ENCODE measurements at places on chromosomes 16 and 17.

GRCh38 chr16:945271-946047 lies 25.3 kb downstream of the LMF1 start:
- no peak for DNase-seq

DNA sequence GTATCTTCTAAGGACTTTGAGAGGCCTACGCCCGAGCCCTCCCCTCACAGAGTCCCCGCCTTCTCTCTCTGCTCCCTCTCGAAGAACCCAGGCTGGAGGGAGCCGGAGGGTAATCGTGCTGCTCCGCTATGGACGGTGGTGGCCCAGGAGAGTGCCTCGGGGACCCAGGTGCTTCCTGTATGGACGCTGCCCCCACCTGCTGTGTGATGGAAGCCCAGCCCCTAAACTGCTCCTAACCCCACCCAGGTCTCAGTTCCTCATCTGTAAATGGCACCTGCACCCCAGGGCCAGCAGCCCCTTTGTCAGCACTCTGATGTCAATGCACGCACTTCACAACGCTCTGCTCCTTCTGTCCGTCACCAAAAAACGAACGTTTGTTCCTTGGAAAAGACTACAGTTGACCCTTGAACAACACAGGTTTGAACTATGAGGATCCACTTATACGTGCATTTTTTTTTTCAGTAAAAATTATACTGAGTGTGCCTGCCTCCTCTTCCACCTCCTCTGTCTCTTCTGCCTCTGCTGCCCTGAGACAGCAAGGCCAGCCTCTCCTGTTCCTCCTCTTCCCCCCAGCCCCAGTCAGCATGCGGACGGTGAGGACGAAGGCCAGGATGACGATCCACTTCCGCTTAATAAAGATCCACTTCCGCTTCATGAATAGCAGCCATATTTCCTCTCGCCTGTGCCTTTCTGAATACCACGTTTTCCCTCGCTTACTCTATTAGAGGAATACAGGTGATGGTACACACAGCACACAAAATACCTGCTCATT lies 118.3 kb downstream of the BANP start:
- no peak for DNase-seq

DNA sequence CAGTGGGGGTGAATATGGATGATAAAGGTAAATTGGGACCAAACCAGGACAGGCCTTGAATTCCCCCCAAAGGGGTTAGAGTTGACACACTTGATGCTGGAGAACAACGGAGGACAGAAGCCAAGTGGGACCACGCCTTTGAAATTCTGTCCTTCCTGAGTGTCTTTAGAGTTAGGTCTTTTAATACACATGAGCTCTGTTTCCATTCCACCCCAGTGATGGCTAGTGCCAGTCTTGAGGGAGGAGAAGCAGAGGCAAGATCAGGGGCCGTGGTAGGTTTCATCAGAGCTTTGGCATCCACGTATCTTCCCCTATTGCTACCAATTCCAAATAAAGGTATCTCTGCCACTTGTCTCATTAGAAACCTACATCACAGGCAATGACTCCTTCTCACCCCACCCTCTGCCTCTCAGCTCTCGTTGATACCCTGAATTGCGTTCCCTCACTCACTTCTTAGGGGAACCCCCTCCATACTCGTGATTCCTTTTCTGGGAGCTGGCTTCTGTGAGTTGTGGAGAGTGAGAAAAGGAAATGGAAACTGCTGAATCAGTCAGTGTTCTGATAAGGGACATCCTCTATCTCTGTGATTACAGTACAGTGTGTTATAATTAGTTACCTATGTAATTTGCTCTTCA lies 2.4 kb upstream of the CCL3L1 start:
- DNase-seq: no peak

DNA sequence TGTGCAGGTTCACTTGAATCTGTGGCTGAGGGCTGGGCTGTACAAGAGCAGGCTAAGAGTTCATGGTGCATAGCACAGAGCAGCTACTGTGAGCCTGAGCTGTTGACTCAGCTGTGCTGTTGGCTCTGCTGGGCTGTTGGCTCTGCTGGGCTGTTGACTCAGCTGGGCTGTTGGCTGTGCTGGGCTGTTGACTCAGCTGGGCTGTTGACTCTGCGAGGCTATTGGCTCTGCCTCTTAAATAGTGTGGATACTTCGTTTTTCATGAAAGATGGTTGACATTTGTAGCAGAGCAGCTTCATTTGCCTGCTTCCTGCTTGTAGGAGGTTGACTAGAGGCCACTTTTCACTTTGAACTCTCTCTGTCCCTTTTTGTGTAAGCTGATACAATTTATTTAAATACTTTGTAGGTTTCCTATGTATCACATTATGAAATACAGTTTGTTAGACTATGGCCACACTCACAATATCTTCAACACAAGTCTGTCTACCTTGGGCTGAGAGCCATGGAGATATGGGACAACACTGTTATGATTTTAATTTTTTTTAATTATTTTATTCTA lies 40.3 kb upstream of the CCNF start:
- peak; percentile 48 for DNase-seq

DNA sequence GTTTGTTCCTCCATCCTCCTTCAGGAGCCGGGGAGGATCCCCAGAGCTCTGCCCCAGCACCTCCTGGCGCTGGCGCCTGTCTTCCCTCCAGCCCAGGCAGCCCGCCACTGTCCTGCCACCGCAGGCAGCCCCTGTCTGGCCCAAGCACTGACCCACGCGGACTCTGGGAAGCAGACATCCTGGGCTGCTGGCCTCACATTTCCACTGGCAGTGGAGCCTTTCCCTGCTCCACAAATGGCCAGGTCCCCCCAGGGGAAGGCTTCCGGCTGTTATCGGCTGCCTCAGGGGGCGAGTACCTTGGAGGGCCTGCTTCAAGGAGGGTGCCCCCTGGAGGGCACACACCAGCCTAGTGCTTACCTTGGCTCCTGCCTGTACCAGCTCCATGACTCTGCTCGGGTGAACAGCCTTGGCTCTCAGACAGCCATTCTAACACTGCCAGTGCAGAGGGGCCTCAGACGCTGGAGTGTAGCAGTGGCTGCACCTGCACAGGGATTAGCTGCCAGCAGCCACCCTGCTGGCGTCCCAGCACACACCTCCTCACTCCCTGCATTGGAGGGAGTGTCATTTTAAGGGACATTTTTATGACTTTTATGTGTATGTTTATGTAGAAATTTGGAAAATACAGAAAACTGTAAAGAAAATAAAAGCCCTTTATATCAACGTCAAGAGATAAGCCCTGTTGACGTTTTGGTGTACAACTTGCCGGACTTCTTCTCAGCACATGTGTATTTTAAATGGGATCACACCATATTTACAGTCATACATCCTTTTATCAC lies 21.0 kb downstream of the ACE start:
- DNase-seq: no peak

- no peak for DNase-seq
These were observed 77.8 kb downstream of the VMP1 start for GRCh38 chr17:59785091-59785799.

DNA sequence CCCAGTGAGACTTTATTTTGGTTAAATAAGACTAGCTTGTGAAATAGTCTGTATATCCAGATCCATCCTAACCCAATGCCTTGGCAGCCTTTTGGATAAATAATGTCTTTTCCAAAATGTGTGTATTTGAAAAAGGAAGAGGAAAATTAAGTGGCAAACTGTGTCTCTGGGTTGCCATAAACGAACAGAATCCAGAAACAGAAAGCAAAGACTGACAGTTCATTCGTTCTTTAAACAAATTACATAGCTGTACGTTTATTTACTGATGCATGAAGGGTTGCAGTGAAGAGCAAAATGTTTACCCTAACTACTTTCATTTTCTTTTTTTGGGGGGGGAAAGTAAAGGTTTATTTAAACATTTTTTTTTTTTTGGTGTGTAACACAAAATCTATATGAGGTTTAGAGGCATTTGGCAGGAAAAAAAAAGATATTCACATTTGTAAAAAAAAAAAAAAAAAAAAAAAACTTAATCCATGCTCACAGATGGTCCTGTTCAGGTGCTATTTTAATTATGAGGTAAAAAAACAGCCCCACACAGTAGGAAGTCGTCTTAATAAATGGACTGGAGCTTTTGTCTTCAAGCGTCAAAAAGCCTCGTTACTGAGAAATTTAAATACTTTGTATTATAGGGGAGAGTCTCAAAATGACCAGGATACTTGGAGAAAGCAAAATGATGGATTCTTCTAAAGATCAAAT lies 245.9 kb downstream of the FTO start:
- DNase-seq: no peak

GRCh38 chr16:11307639-11308492 lies 26.7 kb upstream of the PRM1 start:
- DNase-seq: no peak

DNA sequence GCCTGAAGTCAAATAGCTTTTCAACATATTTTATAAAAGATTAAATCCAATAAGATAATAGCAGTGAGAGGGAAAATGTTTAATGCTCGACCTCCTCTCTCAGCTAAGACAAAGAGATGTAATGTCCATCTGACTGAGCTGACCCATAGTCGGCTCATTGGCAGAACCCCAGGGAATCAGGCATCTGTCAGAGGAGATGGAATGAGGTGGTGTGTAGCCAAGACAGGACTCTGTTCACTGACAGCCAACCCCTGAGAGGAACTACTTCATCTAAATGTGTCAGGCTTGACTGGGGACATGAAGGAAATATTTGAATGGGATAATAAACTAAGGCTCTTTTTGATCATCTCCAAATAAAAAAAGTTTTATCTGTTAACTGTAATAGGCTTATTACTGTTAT lies 188.0 kb downstream of the CDH11 start:
- DNase-seq: no peak

DNA sequence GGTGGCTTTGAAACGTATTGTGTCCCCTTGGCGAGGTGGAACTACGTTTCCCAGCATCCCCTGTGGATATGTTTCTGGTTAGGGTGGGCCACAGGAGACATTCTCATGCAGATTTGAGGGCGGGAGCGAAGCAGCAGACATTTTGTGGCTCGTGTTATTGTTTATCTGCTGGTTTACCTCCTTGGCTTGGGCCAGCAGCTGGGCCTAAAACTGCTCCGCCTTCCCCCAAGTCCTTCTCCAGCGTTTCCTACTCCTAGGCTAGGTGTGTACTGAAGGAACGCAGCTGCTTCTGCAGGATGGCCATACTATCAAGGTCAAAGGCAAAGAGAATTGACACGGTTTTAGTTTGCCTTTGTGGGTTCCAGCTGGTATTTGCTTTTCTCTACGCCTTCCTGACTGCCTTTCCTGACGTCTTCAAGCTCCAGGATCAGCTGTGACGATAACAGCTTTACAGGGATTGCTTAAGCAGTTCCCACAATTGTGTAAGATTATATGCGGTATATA lies 17.2 kb upstream of the WSB1 start:
- no peak for DNase-seq

DNA sequence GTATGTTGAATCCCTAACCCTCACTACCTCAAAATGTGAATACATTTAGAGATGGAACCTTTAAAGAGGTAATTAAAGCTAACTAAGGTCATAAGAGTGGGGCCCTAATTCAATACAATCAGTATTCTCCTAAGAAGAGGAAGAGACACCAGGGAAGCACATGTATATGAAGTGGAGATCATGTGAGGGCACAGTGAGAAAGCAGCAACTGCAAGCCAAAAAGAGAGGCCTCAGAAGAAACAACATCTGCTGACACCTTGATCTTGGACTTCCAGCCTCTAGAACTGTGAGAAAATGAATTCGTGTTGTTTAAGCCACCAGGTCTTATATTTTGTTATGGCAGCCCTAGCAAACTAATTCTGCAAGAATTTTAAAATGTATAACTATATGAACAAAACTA lies 13.2 kb upstream of the SLFN5 start:
- DNase-seq: no peak

- DNase-seq: no peak
These were observed 102.8 kb downstream of the FOXL1 start for GRCh38 chr16:86681031-86681756.

DNA sequence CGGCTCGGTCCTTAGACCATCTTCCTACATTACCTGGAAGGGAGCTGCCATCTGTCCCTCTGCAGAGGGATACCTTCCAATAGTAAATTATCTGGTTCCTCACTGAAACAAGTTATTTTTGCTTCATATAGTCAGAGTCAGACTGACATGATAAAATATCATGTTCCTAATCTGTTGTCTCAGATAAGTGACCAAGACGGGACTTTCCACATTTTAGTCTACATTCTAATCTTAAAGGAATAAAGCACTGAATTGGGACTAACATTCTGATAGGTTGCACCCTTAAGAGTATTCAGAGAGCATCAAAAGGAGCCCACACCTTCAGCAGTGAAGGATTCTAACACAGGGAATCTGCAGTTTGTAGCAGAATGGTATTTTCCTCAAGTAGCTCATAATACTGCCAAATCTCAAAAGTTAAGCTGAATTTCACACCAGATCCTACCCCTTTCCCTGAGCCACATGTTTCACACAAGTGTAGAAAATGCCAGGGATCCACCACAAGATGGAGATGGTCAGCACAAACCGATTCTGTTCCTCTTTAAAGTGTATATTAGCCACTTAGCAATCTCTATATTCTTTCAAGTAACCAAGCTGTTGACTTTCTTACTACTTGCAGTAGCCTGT lies 13.4 kb downstream of the GINS2 start:
- peak; percentile 44 for DNase-seq

DNA sequence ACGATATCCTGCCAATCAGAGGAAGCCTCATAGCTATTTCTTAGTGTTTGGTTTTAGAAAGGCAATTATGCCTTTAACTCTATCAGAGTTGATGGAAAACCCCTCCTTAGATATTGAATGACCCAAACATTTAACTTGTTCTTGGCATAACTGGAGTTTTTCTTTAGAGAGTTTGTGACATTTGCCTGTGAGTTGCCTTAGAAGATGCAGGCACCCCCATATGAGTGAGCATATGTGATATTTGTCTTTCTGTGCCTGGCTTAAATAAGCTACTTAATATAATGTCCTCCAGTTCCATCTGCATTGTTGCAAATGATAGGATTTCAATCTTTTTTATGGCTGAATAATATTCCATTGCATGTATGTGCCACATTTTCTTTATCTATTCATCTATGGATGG lies 19.6 kb upstream of the B4GALNT2 start:
- DNase-seq: no peak

- no peak for DNase-seq
These were observed 25.8 kb downstream of the KCNJ2 start for GRCh38 chr17:70195091-70195490.

DNA sequence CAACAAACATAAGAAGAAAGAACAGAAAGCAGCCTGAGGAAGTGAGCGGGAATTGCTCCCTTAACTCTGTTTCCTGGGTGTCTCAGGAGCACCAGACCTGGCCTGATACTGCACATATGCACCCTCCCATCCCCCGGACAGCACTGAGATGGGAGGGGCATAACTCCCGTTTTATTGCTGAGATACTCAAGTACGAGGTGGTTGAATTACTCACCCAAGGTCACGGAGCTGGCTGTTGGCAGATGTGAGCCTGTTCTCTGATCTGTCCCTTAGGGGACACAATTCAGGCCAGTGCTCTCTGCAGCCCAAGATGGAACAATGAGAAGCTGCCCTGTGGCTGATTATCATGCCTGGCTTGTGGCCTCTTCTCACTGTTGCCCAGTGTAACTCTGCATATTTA lies 9.1 kb upstream of the MED9 start:
- peak; percentile 28 for DNase-seq

DNA sequence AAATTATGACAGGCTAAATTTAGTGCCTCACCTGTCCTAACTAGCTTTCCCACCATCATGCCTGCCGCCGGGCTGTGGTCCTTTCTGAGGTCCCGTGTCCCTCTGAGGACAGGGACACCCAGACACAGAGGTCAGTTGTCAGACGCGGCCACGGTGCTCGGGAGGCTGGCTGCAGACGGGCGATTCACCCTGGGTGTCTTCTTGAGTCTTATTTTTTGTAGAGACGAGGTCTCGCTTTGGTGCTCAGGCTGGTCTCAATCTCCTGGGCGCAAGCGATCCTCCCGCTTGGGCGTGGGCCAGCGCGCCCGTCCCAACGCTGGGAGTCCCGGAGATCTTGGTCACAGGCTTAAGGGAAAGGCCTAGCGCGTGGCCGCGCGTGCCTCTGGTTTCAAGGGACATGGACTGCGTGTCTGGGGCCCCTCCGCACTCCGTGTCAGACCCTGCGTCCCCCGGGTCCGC lies 797 bp upstream of the RAB11FIP3 start:
- no peak for DNase-seq
